ENCODE measurements at places on chromosomes 11 and 22. TPM values are rescaled to one million over a fixed set of nuclear protein-coding genes. Genes with fewer than 3 reads are reported as not detected.

The GAB4 gene
- total RNA-seq = not detected

The MMP10 gene
- total RNA-seq = not detected

The CCDC116 gene
- total RNA-seq = 0.31 TPM

The IGLL1 gene
- total RNA-seq = not detected

The HTR3A gene
- total RNA-seq = 0.63 TPM

The OR51B4 gene
- 0.94 TPM for total RNA-seq

The MOV10L1 gene
- total RNA-seq = 1.9 TPM

Measured in parietal lobe (tissue), 2 donors.